ENCODE measurements at places on chromosomes 6 and 20.
A peak's percentile ranks its signal among the peaks of the same experiment; 100 is the strongest.

GRCh38 chr6:96066376-96066775, 50.6 kb downstream of the FUT9 start:
- no peak for DNase-seq

DNA sequence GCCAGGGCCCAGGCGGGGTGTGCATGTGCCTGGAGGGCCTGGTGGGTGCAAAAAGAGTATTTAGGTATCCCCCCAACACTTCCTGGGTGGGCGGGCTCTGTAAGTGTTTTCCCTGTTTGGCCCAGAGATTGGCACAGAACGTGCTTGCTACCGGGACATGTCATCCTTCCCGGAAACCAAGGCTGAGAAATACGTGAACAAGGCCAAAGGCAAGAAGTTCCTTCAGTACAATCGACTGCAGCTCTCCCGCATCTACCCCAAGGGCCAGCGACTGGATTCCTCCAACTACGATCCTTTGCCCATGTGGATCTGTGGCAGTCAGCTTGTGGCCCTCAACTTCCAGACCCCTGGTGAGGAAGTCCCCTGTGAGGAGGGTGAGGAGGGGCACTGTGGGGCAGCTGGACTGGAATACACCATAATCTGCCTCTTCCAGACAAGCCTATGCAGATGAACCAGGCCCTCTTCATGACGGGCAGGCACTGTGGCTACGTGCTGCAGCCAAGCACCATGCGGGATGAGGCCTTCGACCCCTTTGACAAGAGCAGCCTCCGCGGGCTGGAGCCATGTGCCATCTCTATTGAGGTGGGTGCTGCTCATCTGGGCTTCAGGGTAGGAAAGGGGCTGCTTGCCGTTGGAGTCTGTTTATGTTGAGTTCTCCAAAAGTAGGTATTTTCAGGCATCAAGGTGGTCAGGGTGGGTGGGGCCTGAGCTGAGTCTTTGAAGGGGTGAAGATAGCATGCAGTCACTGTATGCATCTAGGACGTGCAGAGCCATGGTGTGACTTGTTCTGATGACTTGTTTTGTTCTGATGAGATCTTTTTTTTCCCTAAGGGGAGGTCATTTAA, 35.2 kb downstream of the PLCG1 start:
- no peak for DNase-seq

DNA sequence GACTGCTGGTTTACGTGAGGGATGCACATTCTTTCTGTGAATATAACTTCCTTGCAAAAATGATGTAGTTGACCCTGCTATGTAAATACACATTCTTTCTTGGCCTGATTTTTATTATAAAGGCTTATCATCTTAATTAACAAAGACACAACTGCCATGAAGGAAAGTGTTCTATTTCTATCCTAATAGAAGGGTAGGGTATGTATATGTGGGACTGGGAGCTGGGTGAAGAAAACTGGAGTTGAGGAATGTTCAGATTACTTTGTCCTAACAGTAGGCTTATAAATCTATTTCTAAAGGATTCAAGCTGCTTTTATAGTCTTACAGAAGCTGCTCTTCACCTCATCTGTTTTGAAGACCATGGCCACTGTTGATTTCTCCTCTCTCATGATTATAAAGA, 76.5 kb upstream of the RGS17 start:
- DNase-seq = no peak

- no peak for DNase-seq
Measured at GRCh38 chr6:157046776-157047175, 269.6 kb downstream of the ARID1B start.

- no peak for DNase-seq
Measured at GRCh38 chr20:47020231-47020630, 125.6 kb downstream of the EYA2 start.

- DNase-seq = peak; percentile 95
Measured at GRCh38 chr6:41941280-41942066, at the start of gene CCND3. Gene CCND3, minus strand, starts transcription at chr6:41941808. Its CDS starts 159 bp downstream, at chr6:41941649.

- peak; percentile 47 for DNase-seq
Measured at GRCh38 chr6:14664112-14664601, 546.6 kb downstream of the CD83 start.

- DNase-seq = no peak
Measured at GRCh38 chr20:1871807-1872458, 23.3 kb upstream of the SIRPA start.

DNA sequence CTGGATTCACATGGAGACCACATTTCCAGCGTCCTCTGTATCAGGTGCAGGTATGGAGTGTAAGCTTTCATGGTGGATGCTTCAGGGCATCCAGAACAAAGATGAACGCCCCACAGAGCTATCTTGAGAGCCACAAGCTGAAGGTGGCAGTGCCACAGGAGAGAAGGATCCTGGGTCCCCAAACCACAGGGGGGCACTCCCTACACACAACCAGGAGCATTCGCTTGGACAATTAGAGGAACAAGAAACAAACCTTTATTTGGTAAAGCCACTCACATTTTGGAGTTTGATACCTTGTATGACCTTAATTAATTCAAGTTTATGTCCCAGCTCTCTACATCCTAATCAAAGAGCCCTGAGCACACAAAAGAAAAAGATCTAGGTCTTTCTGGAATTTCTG, 406.3 kb downstream of the PREX1 start:
- DNase-seq = no peak

DNA sequence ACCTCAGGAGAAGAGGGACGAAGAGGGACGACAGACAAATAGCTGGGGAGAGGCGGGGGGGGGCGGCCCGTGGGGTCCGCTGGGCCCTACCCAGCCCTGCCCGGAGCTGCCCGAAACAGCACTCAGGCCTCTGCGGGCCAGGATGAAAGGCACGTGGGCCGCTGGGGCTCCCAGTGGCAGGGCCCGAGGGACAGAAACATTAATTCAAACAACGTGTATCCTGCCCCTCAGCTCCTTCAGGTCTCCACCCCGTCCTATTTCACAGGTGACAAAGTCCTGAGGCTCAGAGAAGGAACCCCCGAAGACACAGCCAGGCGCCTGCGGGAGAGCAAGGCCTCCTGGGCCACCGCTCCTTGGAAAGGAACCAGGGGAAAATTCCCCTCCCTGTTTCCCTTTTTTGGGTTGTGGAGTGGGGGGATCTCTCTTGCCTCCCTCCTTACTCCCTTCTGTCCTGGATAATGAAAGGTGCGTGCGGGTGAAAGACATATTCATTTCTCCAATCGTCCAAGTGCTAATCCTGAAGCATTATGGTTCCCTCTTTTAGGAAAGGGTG, 93.3 kb downstream of the RNASET2 start:
- DNase-seq = no peak

- peak; percentile 41 for DNase-seq
Measured at GRCh38 chr6:32974016-32974333, 5.6 kb downstream of the BRD2 start.

DNA sequence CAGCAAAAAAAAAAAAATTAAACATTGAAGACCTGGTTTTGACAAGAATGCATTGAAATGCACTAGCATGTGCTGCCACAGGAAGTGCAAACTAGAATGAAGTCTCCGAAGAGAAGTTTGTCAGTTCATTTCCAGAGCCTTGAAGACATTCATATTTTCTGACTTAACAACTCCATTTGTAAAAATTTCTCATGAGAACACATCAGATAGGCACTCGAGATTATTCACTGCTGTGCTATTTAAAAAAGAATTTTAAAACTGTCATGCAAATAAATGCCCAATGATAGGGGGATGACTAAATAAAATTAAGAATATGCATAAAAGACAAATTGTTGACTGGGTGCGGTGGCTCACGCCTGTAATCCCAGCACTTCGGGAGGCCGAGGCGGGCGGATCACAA, 394.6 kb upstream of the JARID2 start:
- DNase-seq = no peak

GRCh38 chr6:157982102-157982562, 469 bp downstream of the SYNJ2 start:
- DNase-seq = peak; percentile 74

GRCh38 chr6:162100096-162100495, 627.5 kb downstream of the PRKN start:
- no peak for DNase-seq

DNA sequence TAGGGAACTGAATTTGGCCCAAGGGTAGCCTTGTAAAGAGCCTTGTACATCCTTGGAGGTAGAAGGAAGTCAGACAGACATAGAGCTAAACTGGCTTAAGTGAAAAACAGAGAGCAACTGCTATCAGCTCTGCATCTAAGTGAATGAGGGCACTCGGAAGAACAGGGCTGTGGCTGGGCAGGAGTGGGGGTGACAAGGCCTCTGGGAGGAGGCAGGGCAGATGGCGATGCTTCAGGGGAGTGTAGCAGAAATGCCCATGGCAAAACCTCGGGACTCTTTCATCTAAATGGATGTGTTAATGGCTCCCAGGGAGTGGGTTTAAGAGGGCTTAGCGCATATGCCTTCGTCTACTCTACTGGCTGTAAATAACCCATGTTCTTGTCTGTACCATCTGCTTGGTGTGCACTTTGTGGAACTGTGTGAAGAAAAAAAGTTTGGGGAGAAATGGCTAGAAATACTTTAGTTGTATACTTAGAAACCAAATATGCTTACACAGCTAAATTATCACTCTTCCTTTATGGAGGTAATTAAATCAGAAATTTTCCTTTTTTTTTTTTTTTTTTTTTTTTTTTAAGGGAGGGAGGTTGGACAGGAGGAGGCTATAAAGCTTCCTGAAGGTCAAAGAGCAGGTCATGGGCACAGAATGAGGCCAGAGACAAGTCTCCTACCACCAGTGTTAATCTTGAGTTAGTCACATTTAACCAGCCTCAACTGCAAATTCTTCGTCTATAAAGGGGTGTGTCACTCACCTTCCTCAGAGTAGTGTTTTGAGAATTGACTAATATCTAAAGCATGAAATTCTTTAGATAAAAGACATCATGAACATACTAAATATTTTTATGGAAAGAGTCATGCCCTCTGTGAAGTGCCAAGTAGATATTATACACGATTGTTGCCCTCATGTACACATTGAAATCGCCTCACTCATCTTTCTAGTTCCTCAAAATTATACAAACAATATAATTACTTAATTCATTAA, 60.9 kb downstream of the FYN start:
- DNase-seq = no peak

DNA sequence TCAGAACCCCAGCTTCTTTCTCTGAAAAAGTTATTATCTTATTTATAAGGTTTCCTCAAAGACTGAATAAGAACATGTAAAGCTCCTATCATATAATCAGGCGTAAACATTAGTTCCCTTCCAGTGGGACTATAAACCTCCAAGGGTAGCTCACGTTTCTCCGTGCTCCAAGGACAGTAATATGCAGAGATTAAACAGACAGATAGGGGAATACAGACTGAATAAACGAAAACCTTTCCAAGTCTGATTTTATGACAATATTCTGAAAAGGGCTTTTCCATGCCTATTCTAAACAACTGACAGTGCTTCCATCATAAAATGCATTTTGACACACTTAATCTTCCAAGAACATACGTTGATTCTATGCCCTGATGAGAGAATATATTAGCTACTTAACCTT, 22.8 kb downstream of the BACH2 start:
- no peak for DNase-seq

DNA sequence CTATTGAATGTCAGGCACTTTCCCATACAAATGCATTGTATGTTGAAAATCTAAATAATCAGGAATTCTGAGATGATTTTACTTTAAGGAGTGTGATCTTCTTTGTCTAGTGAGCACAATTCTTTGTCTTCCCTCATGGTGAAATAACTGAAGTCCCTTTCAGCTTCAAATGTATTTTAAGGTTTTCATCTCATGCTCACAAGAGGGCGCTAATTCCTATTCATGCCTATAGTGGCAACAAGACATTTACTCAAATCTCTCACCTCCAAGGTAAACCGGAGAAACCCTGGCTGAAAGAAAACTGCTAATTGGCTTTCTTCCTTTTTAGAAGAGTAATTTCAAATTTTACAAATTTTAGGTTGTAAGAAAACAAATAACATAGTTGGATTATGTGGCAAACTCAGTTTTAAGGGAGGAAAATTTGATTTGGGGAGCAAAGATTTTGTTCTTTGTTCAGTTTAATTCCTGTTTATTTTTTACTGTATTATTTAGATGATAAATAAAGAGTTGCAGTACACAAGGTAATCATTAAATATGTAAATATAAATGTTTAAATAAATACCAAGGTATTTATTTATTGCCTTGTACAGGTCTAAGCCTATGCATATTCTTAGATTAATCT, 69.1 kb downstream of the SLC35F1 start:
- peak; percentile 41 for DNase-seq

- peak; percentile 81 for DNase-seq
Measured at GRCh38 chr20:728256-728944, 39.9 kb downstream of the SLC52A3 start.

DNA sequence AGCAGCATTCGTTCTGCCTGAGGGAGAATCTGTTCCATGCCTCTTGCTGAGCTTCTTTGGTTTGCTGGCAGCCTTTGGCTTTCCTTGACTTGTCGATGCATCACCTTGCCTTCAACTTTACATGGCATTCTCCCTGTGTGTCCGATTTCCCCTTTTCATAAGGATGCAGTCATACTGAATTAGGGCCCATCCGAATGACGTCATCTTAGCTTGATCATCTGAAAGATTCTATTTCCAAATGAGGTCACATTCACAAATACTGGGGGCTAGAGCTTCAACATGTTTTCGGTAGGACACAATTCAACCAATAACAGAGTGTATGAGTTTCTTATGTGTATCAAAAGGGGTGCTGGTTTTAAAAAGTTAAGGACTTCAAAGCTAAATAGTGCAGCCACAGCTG, 27.8 kb upstream of the HECA start:
- no peak for DNase-seq

DNA sequence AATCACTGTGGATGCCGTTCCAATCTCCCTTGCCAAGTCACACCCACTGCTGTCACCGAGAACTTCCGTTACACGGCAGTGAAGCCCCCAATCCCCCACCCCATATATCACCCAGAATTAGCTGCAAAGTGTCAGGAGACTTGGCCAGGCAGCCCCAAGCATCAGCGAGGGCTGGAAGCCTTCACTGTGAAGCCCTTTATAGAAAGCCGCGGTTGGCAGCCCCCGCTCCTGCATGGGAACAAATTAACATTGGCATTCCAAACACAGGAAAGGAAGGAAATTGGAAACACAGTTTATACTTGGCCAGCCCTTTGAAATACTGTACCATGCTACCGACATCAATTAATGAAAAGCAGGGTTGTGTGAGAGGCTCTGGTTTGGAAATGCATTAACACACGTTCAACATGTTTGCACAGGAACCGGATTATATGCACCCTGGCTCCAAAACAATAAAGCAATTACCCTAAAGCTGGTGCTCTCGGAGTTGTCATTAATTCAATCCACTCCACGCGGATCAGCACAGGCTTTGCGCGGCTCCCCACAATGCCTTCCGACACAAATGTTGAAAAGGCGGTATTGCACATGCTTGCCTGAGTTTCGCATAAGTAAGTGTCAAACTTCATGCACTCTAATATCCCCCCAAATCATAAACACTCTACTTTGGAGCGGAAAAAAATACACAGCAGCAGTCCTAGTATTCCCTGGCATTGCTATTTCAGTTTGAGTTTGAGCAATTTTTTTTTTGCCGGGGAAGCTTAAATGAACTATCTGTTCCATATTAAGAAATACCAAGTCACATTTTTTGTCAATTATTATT, 7.1 kb downstream of the BMP7 start:
- no peak for DNase-seq

- no peak for DNase-seq
Measured at GRCh38 chr20:23143986-23144690, 58.0 kb upstream of the CD93 start.
